ENCODE measurements at places on chromosomes 13 and 19.

DNA sequence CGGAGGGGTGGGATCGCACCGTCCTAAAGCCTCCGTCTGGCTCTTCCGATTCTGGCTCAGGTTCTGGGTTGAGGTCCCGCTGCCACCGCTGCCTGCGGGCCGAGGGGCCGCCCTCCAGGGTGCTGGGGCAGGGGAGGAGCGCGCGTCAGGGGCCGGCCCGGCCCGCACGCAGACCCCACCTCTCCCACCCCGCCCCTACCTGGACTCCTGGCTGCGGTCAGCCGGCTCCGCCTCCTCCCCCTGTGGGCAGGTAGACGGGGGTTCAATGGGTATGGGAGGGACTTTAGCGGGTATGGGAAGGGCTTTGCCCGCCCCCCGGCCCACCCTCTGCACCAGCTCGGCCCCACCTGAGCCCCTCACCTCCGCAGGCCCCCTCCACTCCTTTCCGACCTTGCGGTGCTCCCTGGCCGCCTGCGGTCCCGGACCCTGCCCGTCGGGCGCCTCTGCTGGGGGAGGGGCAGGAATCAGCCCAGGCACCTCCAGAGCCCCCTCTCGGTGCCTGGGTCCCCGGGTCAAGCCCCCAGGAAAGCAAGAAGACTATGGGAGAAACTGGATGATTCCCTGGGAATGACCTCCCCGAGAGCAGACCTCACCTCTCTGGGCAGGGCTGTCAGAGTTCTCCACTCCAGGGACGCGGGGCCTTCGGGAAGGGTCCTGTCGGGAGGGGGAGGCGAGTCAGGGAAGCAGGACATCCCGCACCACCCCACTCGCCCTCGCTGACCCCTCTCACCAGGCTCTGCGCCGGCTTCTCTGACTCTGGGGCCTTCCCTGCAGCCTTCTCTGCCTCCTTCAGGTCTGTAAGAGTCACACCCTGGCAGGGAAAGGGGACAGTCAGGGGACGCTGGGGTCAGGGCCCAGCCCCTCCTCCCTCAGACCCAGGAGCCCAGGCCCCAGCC lies 17.0 kb downstream of the EPS8L1 start:
- DNase-seq = no peak

DNA sequence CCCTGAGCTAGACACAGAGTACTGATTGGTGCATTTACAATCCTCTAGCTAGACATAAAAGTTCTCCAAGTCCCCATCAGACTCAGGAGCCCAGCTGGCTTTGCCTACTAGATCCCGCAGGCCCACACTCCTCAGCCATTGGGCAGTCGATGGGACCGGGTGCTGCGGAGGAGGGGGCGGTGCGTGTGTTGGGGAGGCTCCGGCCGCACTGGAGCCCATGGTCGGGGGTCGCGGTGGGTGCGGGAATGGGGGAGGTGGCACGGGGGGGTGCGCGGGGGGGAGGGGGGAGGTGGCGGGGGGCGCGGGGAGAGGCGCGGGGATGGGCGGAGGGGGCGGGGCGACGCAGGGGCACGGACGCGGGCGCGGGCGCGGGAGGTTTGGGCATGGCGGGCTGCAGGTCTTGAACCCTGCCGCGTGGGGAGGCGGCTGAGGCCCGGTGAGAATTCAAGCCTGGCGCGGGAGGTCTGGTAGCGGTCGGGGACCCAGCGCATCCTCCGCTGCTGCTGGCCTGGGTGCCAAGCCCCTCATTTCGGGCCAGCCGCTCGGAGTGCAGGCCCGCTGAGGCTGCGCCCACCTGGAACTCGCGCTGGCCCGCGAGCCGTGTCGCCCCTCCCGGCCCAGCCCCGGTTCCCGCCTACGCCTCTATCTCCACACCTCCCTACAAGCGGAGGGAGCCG lies 674.1 kb downstream of the SLITRK5 start:
- no peak for DNase-seq

DNA sequence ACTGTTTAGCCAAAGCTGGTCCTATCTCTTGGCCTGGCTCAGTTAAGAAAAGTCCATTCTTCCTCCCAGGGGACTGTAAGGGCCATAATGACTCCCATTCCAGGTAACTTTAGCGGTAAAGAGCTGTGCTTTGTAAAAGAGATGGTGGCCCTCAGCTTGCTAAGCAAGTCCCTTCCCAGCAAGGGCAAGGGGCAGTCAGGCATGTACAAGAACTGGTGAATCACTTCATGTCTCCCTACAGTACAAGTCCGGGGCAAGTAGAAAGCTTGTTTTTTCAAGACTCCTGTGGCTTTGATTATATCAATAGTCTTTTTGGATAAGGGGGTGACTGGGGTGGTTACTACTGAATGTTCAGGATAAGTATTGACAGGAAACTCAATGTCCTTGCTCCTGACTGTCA lies 88.9 kb downstream of the SLC25A15 start:
- DNase-seq = no peak

DNA sequence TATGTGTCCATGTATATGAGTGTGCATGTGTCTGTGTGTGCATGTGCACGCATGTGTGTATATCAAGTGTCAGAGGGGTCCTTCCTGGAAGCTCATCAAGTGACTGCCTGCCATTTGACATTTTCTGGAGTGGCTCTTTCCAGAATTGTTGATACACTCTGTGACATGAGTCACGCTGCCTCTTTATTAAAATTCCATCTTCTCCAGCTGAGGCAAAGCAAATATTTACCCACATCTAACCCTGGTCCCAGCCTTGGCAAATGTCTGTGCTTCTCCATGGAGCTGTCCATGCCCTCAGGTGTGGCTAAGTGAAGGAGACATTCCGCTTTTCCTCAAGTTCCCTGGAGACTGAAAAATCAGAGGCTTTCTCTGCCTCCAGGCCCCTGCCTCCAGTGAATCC lies 88.2 kb upstream of the MBNL2 start:
- no peak for DNase-seq

DNA sequence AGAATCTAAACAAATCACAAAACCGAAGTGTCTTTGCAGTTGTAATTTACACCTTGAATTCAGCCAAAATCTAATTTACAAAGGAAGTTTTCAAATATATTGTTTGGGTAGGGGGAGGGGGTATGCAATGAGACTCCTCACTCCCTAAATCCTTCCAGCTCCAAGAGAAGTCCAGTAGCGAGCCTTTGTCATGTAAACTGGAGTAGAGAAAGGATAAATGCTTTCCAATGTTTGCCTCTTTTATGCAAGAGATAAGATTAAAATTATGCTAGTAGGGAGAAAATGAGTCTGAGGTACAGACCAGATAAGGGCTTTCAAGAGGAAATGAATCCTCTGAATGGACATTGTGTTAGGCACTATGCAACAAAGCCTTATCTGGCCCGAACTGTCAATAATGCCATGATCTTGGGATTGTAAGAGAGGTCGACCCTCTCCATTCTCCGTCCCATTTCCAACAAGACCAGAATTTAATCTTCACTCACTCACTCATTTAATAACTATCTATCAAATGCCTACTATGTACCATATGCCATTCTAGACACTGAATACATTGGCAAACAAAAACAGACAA lies 199.2 kb downstream of the LACC1 start:
- no peak for DNase-seq

- DNase-seq = no peak
Observed at GRCh38 chr13:22423261-22423660, 752.4 kb downstream of the FGF9 start.

- no peak for DNase-seq
Observed at GRCh38 chr13:50205581-50205980, 190.3 kb downstream of the KCNRG start.

DNA sequence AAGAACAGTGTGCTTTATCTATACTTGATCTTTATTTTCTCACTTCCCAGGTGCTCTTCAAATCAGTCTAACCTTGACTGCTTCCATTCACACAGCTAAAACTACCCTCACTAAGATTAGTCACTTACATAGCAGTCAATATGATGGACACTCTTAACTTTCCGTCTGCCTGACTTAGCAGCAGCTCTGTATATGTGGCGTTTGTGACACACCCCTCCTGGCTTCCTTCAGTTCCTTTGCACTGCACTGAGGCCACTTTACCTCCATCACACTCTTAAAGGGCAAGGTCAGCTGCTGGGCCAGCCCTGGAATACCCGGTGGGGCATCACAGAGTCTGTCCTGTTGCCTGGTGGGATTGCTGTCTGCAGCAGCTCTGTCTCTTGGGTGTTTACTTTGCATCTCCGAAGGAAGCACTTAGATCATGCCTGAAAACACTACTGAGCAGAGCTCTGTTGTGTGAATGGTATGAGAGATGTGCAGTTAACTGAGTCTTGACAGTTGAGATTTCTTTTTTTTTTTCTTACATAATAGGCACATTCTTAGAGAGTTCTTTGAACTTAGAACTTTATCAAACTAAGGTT lies 35.6 kb upstream of the IL17D start:
- DNase-seq = no peak

DNA sequence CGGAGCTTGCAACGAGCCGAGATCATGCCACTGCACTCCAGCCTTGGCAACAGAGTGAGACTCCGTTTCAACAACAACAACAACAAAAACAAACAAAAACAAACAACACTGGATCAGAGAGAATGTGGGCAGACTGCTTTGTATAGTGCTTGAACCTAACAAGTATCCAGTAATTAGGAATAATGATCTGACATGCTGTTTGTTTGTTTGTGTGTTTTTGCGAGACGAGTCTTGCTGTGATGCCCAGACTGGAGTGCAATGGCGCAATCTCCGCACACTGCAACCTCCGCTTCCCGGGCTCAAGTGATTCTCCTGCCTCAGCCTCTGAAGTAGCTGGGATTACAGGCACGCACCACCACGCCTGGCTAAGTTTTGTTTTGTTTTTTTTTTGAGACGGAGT lies 14.0 kb downstream of the SAE1 start:
- no peak for DNase-seq

- no peak for DNase-seq
Observed at GRCh38 chr19:30428092-30428680, 56.0 kb downstream of the ZNF536 start.

GRCh38 chr19:42140125-42140754 lies 8.0 kb upstream of the POU2F2 start:
- DNase-seq = no peak

DNA sequence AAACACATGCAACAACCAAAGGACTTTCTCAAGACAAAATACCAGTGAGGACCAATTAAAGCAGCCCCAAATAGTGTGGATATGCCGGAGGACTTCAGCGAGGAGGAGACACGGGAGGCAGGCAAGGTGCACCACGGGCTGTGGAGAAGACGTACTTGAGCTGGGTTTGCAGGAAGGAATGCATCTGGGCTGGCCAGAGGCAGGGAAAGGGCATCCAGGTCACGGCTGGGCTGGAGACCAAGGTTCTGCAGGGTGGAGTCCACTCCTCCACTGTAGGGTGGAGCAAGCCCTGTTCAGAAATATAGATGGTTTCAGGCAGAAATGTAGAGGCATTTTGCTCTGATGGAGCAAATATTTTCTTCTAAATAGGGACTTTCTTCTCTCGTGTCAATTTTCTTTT lies 36.6 kb upstream of the MEDAG start:
- DNase-seq = no peak

- no peak for DNase-seq
Observed at GRCh38 chr19:47512183-47512947, 2.5 kb downstream of the NAPA start.

- DNase-seq = no peak
Observed at GRCh38 chr19:46913852-46914430, 53.1 kb downstream of the ARHGAP35 start.

GRCh38 chr13:42170029-42170428 lies 101.9 kb upstream of the AKAP11 start:
- no peak for DNase-seq

DNA sequence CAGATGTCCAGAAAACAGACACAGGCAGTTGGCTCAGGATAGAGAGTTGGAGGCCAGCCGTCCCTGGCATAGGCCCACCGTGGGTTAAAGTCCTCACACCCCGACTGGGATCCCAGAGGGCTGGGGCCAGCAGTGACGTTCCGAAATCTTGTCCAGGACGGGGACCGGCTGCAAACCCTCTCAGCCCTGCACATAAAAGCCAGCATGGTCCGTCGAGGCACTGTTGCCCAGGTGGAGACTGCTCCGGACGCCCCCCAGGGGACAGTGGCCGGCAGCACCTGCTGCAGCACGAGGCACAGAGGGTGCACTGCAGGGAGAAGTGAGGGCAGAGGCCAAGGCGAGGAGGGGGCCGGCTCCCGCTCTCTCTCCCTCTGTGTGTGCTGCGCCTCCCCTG lies 4.3 kb upstream of the IFNL2 start:
- no peak for DNase-seq

- no peak for DNase-seq
Observed at GRCh38 chr13:74773248-74773647, 639.0 kb upstream of the KLF12 start.

GRCh38 chr13:113970810-113971470 lies 2.9 kb downstream of the C13orf46 start:
- DNase-seq = no peak

DNA sequence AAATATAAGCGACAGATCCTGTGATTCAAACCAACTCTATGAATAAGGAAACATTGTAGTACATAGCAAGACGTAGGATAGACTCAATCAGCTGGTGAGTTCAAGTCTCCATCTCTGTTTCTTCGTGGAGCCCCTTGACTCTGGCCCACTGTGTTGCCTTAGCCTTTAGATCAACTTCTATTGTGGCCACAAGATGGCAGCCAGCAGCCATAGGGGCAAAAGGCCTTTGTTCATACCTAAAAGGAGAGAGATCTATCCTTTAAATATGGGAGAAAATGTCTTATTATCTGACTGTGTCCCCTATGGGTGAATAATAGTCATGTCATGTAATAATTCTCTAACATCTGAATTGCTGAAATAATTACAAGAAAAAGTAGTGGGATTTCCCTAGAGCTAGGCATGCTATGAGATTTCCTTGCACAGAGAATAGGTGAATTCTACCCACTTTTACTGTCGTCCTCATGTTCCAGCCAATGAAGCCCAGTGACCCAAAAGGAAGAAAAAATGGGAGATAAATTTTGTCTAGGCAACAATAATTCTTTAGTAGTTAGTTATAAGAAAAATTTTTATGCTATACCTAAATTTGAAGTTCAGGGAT lies 129.4 kb downstream of the PCDH20 start:
- no peak for DNase-seq

DNA sequence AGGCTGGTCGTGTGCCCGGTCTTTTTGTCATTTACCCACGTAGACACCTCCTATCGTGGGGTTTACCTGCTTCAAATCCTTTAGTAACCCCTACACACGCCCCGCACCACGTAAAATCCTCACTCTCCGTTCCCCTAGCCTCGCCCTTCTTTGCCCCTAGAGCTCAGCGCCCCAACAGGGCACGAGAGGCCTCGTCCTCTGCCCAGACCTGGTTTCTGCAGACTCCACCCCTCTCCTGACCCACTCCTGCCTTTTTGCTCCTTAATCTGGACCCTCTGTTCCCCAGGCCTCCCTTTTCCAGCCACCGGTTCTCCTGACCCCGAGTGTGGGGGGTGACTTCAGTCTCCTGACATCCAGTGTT lies 412 bp downstream of the ZNF528 start:
- DNase-seq = no peak

- no peak for DNase-seq
Observed at GRCh38 chr19:1923319-1923718, 17.7 kb upstream of the CSNK1G2 start.

GRCh38 chr13:42681326-42682100 lies 99.9 kb upstream of the FAM216B start:
- DNase-seq = no peak

DNA sequence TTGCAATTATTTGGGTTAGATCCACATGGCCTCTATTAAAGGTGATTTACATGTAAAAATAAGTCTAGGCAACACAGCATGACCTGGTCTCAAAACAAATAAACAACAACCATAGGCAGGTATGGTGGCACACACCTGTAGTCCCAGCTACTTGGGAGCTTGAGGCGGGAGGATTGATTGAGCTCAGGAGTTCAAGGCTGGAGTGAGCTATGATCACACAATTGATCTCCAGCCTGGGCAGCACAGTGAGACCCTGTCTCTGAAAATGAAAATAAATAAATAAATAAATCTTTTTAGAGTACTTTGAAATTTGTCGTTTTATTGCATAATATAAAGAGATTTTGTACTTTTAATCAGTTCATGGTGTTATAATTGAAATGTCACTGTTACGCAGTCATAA lies 93.3 kb downstream of the PAN3 start:
- DNase-seq = no peak

Data from T follicular helper cell (primary cell).